Lung microvascular endothelial cell (primary cell): ENCODE measurements at places on chromosomes 2 and 18. TPM values are rescaled to one million over a fixed set of nuclear protein-coding genes. Genes with fewer than 3 reads are reported as not detected.

DNA sequence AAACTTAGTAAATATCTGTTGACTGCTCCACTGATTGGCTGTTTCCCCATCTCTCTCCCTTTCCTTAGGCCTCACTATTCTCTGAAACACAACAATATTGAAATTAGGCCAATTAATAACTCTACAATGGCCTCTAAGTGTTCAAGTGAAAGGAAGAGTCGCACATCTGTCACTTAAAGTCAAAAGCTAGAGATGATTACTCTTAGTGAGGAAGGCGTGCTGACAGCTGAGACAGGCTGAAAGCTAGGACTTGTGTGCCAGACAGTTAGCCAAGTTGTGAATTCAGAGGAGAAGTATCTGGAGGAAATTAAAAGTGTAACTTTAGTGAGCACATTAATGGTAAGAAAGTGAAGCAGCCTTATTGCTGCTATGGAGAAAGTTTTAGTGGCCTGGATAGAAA, 48.4 kb downstream of the PLEK start:
- no peak for DNase-seq

LPIN2 gene
- 18.1 and 34.3 TPM in 2 replicates for total RNA-seq

DNA sequence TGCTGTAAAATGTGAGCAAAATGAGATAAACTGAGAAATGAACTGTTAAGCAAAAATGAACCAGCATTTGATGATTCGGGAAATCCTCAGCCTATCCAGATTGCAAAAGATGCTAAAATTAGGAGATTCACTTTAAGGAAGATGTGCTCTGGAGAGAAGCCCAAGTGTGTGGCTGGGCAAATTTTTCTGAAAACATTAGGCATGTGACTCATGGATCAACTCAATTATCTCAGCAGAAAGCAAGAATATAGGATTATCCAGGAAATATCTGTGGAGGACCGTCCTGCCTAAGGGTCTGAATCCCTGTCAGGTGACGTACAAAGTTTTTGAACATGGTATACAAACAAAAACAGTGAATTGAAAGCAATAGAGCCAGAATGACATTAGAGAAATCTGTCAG, 1268.3 kb upstream of the TMEFF2 start:
- DNase-seq = no peak

NGEF gene
- total RNA-seq = 0.22 TPM in 1 of 2 replicates, not detected in the other

RGPD8 gene
- total RNA-seq = 2.4 and 7.1 TPM in 2 replicates

- DNase-seq = no peak
Observed at GRCh38 chr2:65030476-65031332, 25.5 kb upstream of the CEP68 start.

GRCh38 chr2:3769766-3770165, 66.4 kb downstream of the DCDC2C start:
- no peak for DNase-seq

MYO5B gene
- total RNA-seq = under 0.01 and 0.87 TPM in 2 replicates

DNA sequence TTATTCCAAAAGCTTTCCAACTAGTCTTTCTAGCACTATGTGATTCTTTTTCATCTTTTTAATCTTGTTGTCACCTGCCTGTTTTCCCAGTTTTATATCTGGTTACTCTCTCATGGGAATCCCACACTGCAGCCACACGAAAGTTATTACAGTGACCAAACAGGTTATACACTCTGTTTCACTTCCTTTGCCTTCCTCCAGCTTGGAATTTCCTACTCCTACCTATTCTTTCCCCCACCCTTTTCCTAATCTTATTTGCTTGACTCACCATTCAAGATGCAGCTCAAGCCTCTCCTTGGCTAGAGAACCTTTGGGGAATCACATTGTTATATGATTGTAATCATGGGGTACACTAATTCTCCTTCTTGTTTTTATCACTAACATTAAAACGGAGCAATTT, 13.4 kb upstream of the TLK1 start:
- DNase-seq = no peak

GRCh38 chr2:214810671-214811070, 1.2 kb upstream of the BARD1 start:
- DNase-seq = peak; percentile 16
